ENCODE measurements at places on chromosomes 5 and 9.

- no peak for DNase-seq
These were observed 28.8 kb downstream of the ADAMTSL2 start for GRCh38 chr9:133563291-133563796.

- no peak for DNase-seq
These were observed 25.8 kb downstream of the RFX3 start for GRCh38 chr9:3500044-3500443.

DNA sequence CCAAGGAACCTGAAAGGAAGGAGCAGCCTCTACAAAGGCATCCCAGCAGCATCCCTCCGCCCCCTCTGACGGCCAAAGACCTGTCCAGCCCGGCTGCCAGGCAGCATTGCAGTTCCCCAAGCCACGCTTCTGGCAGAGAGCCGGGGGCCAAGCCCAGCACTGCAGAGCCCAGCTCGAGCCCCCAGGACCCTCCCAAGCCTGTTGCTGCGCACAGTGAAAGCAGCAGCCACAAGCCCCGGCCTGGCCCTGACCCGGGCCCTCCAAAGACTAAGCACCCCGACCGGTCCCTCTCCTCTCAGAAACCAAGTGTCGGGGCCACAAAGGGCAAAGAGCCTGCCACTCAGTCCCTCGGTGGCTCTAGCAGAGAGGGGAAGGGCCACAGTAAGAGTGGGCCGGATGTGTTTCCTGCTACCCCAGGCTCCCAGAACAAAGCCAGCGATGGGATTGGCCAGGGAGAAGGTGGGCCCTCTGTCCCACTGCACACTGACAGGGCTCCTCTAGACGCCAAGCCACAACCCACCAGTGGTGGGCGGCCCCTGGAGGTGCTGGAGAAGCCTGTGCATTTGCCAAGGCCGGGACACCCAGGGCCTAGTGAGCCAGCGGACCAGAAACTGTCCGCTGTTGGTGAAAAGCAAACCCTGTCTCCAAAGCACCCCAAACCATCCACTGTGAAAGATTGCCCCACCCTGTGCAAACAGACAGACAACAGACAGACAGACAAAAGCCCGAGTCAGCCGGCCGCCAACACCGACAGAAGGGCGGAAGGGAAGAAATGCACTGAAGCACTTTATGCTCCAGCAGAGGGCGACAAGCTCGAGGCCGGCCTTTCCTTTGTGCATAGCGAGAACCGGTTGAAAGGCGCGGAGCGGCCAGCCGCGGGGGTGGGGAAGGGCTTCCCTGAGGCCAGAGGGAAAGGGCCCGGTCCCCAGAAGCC is 30.8 kb downstream of the CD180 start:
- DNase-seq = peak; percentile 52

DNA sequence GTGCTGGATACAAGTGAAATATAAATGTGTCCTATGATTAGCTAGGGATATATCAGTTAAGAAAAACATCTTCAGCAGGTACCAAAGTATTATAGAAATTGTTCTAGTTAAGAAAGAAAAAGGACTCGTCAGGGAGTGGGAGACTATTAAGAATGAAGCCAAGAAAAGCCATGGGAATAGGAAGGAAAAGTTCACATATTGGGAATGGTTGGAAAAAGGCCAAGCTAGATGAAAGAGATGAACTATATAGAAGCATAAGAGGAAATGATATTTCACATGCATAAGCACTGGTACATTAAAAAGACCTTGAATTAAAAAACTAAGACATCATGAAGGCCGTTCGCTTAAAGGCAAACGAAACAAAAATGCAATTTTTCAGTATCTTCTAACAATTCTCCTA is 237.7 kb downstream of the ADAMTS6 start:
- DNase-seq = no peak

DNA sequence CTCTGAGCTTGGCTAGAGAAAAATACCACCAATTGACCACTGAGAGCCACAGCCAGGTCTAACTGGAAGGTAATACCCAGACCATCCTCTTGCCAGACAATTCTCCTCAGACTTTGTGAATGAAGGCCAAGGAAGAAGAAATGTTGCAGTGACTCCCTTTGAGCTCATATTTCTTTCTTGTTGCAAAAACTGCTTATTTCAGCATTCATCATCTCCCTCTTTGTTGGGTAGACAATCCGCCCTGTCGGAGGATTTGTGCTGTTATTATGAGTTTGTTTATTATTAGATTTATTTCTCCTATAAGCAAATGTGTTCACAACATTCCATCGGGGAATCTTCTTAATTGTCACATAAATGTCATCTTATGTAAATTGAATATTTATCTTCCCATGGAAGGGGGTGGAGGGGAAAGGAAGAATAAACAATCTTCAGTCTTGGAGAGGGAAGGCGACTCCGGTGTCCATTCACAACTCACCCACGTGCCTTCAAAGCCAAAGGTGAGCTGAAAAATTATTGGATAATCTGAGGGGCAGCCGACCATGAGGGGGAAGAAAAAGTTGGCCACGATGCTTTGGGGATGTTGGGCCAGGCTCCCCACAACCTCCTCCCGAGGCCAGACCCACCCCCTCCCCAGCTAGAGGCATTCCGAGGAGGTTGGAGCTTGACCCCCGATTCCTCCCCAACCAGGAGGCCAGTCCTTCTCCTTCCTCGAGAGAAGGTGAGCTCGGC is 1.8 kb upstream of the JADE2 start:
- DNase-seq = no peak

GRCh38 chr9:131584858-131585257 is 39.5 kb downstream of the PRRT1B start:
- no peak for DNase-seq

GRCh38 chr9:758146-758545 is 83.4 kb upstream of the DMRT1 start:
- no peak for DNase-seq

GRCh38 chr5:115423541-115423940 is 121.0 kb downstream of the FEM1C start:
- no peak for DNase-seq

DNA sequence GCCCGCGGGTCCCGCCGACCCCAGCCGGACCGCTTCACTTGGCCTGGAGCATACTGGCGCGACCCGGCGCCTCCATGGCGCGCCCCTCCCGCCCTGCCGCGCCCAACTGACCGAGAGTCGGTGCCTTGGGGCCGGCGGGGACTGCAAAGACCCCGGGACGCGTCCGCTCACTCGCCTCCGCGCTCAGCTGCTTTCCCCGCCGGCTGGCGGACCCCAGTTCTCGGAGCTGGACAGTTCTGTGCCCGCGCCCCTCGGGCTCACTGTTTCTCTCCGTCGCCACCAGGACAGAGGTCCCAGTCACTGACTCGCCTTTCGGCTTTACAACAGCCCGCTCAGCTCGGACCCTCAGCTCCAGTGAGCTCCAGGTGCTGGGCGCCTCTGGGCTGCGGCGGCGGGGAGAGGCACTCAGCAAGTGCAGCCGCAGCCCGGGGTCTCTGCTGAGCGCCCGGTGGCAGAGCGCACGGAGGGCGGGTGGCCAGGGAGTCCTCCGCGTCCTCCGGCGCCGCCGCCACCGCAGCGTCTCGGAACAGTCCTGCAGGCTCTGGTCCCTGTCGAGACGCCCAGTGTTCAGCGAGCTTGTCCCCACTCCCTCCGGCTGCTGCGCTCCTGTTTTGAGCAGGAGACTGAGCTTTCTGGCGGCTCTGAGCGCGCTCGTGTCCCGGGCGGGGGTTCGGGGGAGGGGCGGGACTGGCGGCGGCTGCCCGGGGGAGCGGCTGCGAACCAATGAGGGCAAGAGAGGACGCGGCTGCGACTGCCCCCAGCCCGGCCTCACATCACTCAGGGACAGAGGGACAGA is at the start of gene SMIM32:
Gene SMIM32 (minus strand): TSS at position 637 of the 796 bp plus-strand sequence. CDS start 638 bp downstream, outside the sequence.
- DNase-seq = no peak
